ENCODE measurements at places on chromosomes 6 and 20. TPM values are rescaled to one million over a fixed set of nuclear protein-coding genes. Genes with fewer than 3 reads are reported as not detected.

NANP gene
- 6.3 TPM for total RNA-seq

BRD2 gene
- 153 TPM for total RNA-seq

CPNE5 gene
- total RNA-seq, result 0.66 TPM

BLOC1S5 gene
- 9.2 TPM for total RNA-seq

RAB44 gene
- total RNA-seq, result under 0.01 TPM

MICB gene
- total RNA-seq, result 22.5 TPM

C6orf163 gene
- total RNA-seq, result 2.6 TPM

CDSN gene
- total RNA-seq, result not detected

VWA7 gene
- total RNA-seq, result 0.14 TPM

SULF2 gene
- 5.5 TPM for total RNA-seq

MAP7 gene
- total RNA-seq, result 1.1 TPM

GPLD1 gene
- 0.14 TPM for total RNA-seq

All from placental pericyte (primary cell).